Occipital lobe (tissue), 3 donors: ENCODE measurements at places on chromosomes 2 and 18.

DNA sequence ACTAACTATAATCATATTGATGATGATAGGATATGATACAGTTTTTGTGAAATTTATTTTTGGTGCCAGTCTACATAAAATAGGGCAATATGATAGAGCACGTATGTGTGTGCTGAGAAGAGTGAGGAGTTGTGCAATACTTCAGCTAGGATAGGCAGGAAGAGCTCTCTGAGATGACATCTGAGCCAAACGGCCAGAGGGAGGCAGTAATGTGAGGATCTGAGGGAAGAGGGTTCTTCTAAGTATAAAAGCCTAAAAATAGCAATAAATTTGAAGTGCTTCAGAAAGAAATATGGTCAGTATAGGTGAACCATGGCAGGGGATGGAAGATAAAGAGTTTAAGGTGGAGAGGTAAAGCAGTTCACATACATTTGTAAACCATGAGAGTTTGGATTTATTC lies 102.5 kb downstream of the OLA1 start:
- no peak for DNase-seq

DNA sequence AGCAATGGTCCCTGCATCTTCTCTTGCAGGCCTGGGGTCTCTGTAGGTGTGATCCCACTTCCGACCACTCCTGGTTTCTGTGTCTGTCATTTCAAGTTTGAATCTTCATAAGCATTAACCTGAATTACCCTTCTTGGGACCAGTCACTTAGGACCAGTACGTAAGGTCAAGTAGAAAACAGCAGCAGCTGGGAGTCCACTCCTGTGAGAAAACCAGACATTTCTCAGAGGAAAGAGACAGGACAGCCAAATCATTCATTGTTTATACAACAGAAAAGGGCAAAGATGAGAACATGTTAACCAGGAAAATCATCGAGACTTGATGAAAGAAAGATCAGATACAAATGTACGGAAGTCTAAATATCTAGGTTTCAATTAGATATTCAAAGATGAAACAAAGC lies 163.0 kb downstream of the MREG start:
- no peak for DNase-seq

DNA sequence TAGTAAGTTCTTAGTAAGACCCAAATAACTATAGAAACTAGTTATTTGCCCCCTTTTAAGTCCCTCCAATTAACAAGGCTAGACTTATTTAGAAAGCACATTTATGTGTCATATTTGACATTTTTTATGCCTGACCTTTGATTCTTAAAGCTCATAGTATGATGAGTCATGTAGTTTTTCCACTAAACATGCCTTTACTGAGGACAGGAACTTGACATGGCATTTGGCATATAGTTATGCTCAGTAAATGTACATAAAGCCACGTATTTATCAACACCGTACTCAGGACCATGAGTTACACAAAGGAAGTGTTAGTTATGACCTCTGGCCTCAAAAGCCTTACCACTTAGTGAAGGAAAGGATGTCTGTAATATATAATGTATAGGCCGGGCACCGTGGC lies 78.9 kb downstream of the GNAL start:
- no peak for DNase-seq

DNA sequence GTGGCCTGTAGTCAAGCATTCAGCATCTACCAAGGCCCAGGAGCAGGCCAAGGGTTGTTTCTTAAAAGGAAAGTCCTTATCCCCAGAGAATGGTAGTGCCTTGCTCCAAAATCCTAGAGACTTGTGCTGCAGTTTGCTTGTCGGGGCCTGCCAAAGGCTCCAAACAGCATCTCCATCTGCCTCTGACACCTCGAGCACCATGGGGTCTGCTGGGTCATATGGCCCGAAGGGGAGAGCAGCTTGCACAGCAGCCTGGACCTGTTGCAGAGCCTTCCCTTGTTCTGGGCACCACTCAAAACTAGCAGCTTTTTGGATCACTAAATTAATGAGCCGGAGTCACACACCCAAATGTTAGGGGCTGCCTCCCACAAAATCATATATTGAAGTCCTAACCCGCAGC lies 35.7 kb downstream of the GNAL start:
- DNase-seq, result no peak

GRCh38 chr2:10305715-10306114 lies 3.0 kb downstream of the HPCAL1 start:
- no peak for DNase-seq

DNA sequence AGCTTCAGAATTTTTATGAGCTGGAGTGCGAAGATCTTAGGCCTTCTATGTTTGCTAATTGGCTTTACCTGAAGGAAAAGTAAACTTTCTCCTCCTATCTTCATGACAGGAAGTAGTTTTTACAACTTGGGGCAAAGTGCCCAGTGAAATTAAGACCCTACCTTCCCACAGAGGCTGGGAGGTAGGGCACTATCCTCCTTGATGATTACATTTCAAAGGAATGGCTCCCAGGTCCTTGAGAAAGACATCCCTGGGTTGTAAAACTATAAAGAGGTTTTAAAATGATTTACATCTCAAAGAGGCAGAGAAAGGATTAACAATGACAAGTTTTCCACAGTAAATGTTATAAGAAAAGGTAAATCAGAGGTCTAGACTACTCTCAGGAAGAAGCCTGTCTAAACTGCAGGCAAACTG lies 155.8 kb downstream of the CDH7 start:
- no peak for DNase-seq

- no peak for DNase-seq
These were observed 30.2 kb downstream of the RBM45 start for GRCh38 chr2:178142274-178143065.

GRCh38 chr2:88764850-88765153 lies 73.3 kb downstream of the RPIA start:
- no peak for DNase-seq

GRCh38 chr18:59669872-59670657 lies 27.2 kb downstream of the CCBE1 start:
- DNase-seq, result no peak

DNA sequence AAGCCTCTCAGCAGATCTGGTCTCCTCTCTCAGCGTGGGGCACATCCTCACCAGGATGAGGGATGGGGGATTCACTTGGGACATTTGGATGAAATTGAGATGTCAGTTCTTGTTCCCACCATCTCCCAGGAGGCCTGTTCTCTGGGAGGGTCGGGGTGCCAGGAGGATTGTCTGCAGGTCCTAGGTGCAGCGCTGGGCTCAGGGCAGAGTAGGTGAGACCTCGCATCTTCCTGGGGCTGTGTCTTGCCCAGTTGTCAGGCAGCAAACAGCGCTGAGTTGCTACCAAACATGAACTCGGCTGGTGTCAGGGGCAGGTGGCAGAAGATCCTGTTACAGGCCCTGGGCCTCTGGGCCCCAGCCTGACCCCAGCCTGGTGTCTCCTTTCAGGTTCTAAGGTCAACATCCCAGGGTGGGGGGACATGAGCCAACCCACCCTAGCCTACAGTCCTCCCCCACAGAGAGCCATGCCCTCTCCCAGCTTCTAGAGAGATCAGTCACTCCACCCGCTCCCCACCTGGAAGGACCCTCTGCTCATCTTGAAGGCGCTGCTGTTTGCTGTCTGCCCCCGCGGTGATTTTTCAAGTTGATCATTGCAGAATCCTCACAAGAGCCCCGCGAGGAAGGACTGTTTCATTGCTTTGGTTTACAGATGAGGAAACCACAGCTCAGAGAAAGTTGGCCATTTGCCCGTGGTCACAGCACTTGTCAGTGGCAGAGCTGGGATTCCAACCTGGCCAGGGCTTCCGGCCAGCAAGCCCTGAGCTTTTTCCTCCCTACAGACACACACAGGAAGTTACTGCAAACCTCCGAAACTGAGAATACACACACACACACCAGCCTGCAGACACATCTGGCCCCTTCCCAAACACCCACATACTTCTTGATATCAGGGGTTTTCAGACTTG lies 83.9 kb downstream of the STPG4 start:
- peak; percentile 49 for DNase-seq

- no peak for DNase-seq
These were observed 376 bp downstream of the NDUFA10 start for GRCh38 chr2:240024766-240025165.

DNA sequence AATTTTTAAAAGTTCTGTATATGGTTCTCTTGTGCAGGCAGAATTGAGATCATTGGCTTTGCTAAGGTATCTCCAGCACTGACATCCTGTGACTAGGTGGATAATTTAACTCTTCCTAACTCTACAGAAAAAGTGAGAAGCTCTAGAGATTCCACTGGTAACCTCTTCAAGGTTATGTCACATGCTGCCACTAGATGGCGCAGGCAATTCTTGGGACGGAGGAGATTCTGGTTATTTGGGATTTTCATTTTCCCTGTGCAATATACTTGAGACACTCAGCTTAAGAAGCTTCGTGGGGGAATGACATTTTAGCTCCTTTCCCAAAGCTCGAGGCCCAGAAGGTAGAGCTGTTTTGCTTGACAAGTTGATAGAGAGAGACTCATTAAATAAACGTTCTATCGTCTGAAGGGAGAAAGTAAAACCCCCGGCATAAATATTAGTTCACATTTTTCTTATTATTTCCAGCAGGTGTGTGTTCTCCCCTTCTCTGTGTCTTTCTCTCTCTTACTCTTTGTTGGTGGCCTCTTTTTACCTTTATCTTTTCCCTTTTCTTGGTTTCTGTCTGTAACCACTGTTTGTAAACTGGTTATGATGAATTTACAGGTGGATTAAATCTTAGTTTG lies 26.6 kb upstream of the LANCL1 start:
- DNase-seq, result peak; percentile 39

- DNase-seq, result no peak
These were observed 103.2 kb upstream of the HS6ST1 start for GRCh38 chr2:128421861-128422311.

GRCh38 chr18:34650121-34650545 lies 60.0 kb upstream of the DTNA start:
- no peak for DNase-seq

GRCh38 chr2:96109931-96110511 lies 6.3 kb downstream of the ADRA2B start:
- DNase-seq, result no peak

GRCh38 chr2:9768388-9768787 lies 74.9 kb upstream of the TAF1B start:
- no peak for DNase-seq

GRCh38 chr2:54722641-54723040 lies 821 bp upstream of the EML6 start:
- DNase-seq, result no peak

DNA sequence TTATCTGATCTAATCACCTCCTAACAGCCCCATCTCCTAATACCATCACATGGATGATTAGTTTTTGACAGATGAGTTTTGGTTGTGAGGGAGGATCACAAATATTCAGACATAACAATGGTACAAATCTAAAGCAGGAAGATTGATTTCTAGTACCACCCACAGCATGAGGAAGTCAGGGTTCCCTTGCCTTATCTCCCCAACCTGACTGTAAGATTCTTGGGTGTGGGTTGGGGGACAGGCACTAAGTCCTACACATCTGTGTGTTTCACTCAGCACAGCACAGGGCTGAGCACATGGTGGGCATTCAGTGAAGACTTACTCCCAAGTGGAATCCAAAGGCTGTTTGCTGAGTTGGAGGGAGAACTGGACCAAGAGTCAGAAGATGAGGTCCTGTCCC lies 93.8 kb upstream of the CXCR4 start:
- DNase-seq, result no peak

GRCh38 chr2:15615301-15615920 lies 23.7 kb downstream of the DDX1 start:
- DNase-seq, result no peak

GRCh38 chr2:173755798-173756197 lies 209.4 kb downstream of the SP3 start:
- DNase-seq, result no peak

DNA sequence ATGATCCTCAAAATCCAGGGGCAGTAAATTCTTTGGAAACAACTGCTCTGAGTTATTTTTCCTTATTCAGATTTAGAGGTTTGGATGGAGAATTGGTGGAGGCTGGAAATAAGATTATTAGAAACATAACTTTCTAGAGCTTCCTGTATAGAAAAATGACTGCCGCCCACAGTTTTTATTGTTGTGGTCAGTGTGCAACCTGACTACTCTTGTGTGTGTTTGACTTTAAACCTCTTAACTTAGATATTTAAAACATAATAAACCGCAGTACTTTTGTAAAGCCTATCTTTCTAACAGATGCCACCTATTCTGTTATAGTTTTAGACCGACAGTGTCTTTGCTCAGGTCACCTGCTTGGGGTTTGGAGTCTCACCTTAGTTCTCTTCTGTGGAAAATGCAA lies 115.4 kb upstream of the BCL2L11 start:
- DNase-seq, result no peak

DNA sequence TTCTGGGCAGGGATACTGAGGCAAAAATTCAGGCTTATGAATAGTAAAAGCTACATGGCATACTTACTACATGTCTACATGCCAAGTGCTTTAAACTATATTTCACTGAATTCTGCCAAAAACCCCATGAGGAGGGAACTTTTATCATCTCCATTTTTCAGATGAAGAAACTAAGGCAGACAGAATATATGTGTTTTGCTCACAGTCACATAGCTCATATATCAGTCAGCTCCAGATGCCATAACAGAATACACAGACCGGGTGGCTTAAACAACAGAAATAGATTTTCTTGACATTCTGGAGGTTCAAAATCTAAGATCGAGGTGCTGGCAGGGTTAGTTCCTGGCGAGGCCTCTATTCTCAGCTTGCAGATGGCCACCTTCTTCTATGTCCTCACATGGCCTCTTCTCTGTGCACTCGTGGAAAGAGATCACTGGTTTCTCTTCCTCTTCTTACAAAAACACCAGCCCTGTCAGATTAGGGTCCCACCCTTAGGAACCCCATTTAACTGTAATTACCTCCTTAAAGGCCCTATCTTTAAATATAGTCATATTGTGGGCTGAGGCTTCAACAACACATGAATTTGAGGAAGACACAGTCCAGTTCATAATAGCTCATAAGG lies 27.1 kb upstream of the CREB1 start:
- no peak for DNase-seq

GRCh38 chr2:137924019-137924418 lies 40.3 kb upstream of the HNMT start:
- DNase-seq, result no peak

GRCh38 chr2:8169443-8169842 lies 512.4 kb upstream of the ID2 start:
- DNase-seq, result no peak

- DNase-seq, result no peak
These were observed 29.8 kb upstream of the KDM3A start for GRCh38 chr2:86411396-86411795.

DNA sequence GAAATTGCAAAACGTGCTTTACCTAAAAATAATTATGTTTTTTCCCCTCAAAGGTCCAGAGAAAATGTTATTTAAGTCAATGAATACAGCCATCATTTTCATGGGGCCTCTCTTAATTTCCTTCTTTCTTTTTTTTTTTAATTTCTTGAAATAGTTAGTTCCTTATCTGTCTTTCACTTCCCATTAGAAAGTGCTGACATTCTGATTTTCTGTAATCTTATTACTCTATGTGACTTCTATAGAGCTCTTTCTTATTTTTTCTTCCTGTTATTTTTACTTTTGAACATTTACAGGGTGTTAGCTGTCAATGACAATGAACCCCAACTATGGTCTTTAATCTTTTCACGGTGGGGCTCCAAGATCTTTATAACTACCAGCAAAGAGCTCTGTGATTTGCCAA lies 30.0 kb downstream of the CTLA4 start:
- no peak for DNase-seq
